ENCODE measurements at places on chromosomes 12 and 14. TPM values are rescaled to one million over a fixed set of nuclear protein-coding genes. Genes with fewer than 3 reads are reported as not detected.

- peaks cover 14% of the 10 kb centered on the region for H3K36me3 ChIP-seq
- no peak overlapping the region for H3K4me3 ChIP-seq
- H3K27me3 ChIP-seq, result no peaks in the 10 kb centered on the region
- no peaks in the 10 kb centered on the region for H3K4me1 ChIP-seq
Measured at GRCh38 chr12:66237505-66238175, 48.6 kb downstream of the IRAK3 start.

PPP4R4 gene
- total RNA-seq, result 5.3 TPM

CLEC1A gene
- total RNA-seq, result 7.8 TPM

RTRAF gene
- 156 TPM for total RNA-seq

DNA sequence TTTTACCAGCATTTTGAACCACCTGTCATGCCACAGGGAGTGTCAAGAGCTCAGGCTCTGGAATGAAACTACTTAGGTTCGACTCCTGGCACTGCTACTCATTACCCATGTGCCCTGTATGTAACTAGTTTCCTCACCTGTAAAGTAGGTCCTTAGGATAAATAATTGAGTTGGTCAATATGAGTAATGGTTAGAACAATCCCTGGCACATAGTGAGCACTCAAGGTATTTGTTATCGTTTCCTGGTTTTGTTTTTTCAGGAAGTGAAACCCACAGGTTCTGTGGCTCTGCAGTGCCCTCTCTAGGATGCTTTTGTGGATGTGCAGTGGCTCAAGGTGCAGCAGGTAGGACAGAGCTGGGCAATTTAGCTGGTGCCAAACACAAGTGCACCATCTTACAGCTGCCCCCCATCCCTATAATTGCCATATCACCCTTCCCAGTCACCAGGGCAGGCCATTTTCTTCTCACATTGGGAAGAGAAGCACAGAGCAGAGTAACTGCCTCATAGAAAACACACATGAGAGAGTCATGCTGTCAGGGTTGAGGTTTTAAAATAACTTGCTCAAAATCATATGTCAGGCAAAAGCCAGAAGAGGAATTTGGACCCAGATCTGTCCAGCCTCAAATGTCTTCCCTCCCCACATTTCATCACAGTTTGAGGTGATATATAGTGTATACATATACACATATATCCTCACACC, 297.5 kb downstream of the RPAP3 start:
- H3K27me3 ChIP-seq, result no peaks in the 10 kb centered on the region
- H3K4me3 ChIP-seq, result no peak overlapping the region
- H3K27ac ChIP-seq, result no peak overlapping the region
- no peaks in the 10 kb centered on the region for H3K36me3 ChIP-seq
- peaks cover 4% of the 10 kb centered on the region for H3K4me1 ChIP-seq
- DNase-seq, result no peak

CYP46A1 gene
- 2.5 TPM for total RNA-seq

DNA sequence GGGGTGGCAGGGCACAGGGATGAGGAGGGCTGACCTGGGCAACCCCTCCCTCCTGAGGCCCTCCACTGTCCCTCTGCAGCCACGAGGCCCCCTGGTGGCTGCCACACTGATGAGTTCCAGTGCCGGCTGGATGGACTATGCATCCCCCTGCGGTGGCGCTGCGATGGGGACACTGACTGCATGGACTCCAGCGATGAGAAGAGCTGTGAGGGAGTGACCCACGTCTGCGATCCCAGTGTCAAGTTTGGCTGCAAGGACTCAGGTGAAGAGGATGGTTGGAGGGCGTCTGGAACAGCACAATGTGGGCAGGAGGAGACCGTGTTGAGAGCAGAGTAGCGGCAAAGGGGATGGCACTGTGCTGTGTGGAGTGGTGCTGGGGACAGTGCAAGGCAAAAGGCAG, 25.7 kb upstream of the LRP1-AS start:
- no peak for DNase-seq
- H3K4me3 ChIP-seq, result no peak overlapping the region
- peaks cover 43% of the 10 kb centered on the region for H3K36me3 ChIP-seq

GRCh38 chr12:18749386-18749957, 11.6 kb downstream of the CAPZA3 start:
- H3K4me3 ChIP-seq, result no peak overlapping the region
- H3K27me3 ChIP-seq, result no peaks in the 10 kb centered on the region
- DNase-seq, result no peak
- no peak overlapping the region for H3K27ac ChIP-seq
- H3K36me3 ChIP-seq, result no peaks in the 10 kb centered on the region
- H3K4me1 ChIP-seq, result peaks cover 12% of the 10 kb centered on the region

- H3K36me3 ChIP-seq, result no peaks in the 10 kb centered on the region
- DNase-seq, result no peak
- no peak overlapping the region for H3K4me3 ChIP-seq
- H3K27ac ChIP-seq, result no peak overlapping the region
- peaks cover 8% of the 10 kb centered on the region for H3K4me1 ChIP-seq
Measured at GRCh38 chr12:98406378-98406777, 109.0 kb upstream of the TMPO start.

- no peaks in the 10 kb centered on the region for H3K4me1 ChIP-seq
- DNase-seq, result no peak
- H3K27ac ChIP-seq, result no peak overlapping the region
- H3K27me3 ChIP-seq, result no peaks in the 10 kb centered on the region
- no peak overlapping the region for H3K4me3 ChIP-seq
Measured at GRCh38 chr12:83027021-83027723, 340.5 kb downstream of the TMTC2 start.

DNA sequence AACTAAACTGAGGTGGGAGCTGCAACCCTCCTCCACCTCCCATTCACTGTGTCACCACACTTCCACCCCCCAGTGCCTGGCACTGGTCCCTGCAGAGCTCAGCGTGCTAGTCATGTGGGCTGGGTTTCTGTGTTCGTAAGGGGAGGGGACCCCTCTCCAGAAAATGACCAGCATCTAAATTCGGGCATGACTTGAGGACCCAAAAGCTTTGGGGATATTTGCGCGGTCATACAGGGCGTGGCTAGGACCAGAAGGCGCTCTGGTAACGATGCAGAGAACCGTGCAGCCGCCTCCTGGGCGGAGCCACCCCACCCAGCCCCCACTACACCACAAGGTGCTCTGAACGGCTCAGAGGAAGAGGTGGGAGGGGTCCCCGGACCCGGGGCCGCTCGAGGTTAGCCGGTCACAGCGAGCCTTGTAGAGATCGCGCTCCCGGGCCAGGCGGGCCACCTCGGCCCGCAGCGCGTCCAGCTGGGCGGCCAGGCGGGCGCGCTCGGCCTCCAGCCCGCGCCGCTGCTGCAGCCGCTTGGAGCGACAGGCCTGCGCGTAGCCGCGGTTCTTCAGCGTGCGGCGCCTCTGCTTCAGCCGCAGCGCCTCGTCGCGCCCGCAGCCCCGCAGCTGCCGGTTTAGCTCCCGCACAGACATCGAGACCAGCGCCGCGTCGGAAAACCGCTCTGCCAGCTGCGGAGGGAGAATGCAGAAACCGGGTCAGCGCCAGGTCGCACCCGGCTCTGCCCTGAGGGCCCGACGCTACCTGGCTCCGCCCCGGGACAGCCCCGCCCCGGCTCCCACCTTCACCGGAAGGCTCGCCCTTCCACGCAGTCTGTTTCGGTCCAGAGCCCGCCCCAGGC, 9.8 kb downstream of the CPNE6 start:
- peaks cover 9% of the 10 kb centered on the region for H3K4me1 ChIP-seq
- peak; percentile 42 for DNase-seq
- H3K27me3 ChIP-seq, result peaks cover 12% of the 10 kb centered on the region
- H3K27ac ChIP-seq, result no peak overlapping the region
- peak overlapping the region; percentile 49 for H3K4me3 ChIP-seq

IKZF4 gene
- 7.0 TPM for total RNA-seq

HSPB8 gene
- 49.1 TPM for total RNA-seq

- no peak for DNase-seq
- H3K27me3 ChIP-seq, result no peaks in the 10 kb centered on the region
- no peaks in the 10 kb centered on the region for H3K36me3 ChIP-seq
- H3K27ac ChIP-seq, result no peak overlapping the region
- no peaks in the 10 kb centered on the region for H3K4me1 ChIP-seq
- no peak overlapping the region for H3K4me3 ChIP-seq
Measured at GRCh38 chr14:86022031-86022629, 492.2 kb downstream of the FLRT2 start.

TAS2R10 gene
- 0.80 TPM for total RNA-seq

GRCh38 chr12:55469291-55469690, 647 bp downstream of the OR6C70 start:
- H3K27me3 ChIP-seq, result no peaks in the 10 kb centered on the region
- no peak overlapping the region for H3K4me3 ChIP-seq
- H3K36me3 ChIP-seq, result no peaks in the 10 kb centered on the region
- DNase-seq, result no peak
- H3K27ac ChIP-seq, result no peak overlapping the region

DNA sequence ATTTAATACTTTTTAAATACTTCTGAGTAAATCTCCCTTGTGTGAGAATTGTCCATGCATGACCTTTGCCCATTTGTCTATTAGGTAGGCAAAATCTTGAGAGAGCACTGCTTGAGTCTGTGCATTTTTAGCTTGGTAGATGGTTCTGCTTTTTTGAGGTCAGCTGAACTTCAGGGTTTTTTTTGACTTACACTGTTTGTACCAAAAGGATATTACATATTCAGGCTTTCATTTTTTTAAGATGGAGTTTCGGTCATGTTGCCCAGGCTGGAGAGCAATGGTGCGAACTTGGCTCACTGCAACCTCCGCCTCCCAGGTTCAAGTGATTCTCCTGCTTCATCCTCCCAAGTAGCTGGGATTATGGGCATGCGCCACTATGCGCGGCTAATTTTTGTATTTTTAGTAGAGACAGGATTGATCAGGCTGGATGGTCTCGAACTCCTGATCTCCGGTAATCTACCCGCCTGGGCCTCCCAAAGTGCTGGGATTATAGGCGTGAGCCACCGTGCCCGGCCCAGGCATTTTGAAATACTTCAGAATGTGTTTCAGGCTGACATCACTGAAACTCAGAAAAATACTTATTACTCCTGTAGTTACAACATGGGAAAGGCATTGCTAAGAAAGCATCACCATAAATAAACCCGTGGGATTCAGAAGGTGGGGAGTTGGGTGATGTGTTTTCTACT, 11.1 kb downstream of the RASSF3 start:
- H3K36me3 ChIP-seq, result no peaks in the 10 kb centered on the region
- peaks cover 25% of the 10 kb centered on the region for H3K4me1 ChIP-seq
- H3K4me3 ChIP-seq, result no peak overlapping the region
- H3K27ac ChIP-seq, result no peak overlapping the region
- H3K27me3 ChIP-seq, result no peaks in the 10 kb centered on the region

GZMH gene
- total RNA-seq, result 1.2 TPM

PTPRO gene
- total RNA-seq, result 11.7 TPM

TAS2R19 gene
- total RNA-seq, result 3.2 TPM

- no peaks in the 10 kb centered on the region for H3K36me3 ChIP-seq
- peak; percentile 75 for DNase-seq
- H3K27ac ChIP-seq, result no peak overlapping the region
- peaks cover 11% of the 10 kb centered on the region for H3K4me1 ChIP-seq
- peaks cover 10% of the 10 kb centered on the region for H3K27me3 ChIP-seq
- no peak overlapping the region for H3K4me3 ChIP-seq
Measured at GRCh38 chr12:125183187-125184067, 118.2 kb downstream of the AACS start.

DNA sequence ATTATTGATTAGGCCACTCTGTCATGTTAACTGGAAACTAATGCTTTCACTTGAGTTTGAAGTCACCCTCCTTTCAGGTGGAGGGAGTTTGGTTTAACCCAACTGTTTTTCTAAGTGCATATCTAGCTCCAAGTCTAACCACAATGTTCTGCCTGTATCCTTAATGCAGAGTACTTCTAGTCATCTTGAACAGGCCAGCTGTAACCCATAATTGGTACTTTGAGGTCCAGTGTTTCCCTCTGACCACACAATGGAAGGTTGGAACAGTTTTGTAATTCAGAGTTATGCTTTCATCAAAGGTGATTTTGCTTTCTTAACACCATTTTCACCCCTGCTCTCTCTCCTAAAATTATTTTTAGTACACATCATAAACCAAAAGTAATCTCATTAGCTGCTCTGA, 237.2 kb upstream of the DCN start:
- no peaks in the 10 kb centered on the region for H3K36me3 ChIP-seq
- no peak overlapping the region for H3K4me3 ChIP-seq
- H3K27me3 ChIP-seq, result no peaks in the 10 kb centered on the region
- peaks cover 19% of the 10 kb centered on the region for H3K4me1 ChIP-seq
- no peak overlapping the region for H3K27ac ChIP-seq

GRCh38 chr14:75279763-75280290, 1.2 kb downstream of the FOS start:
- H3K4me3 ChIP-seq, result peak overlapping the region; percentile 91
- no peak overlapping the region for H3K27ac ChIP-seq
- no peaks in the 10 kb centered on the region for H3K27me3 ChIP-seq
- peaks cover 17% of the 10 kb centered on the region for H3K36me3 ChIP-seq

VDR gene
- total RNA-seq, result 27.4 TPM

OAS2 gene
- total RNA-seq, result 25.9 TPM

GRCh38 chr12:121061831-121062230, 22.8 kb upstream of the OASL start:
- H3K36me3 ChIP-seq, result no peaks in the 10 kb centered on the region
- H3K4me1 ChIP-seq, result no peaks in the 10 kb centered on the region
- no peak overlapping the region for H3K27ac ChIP-seq
- H3K4me3 ChIP-seq, result no peak overlapping the region
- H3K27me3 ChIP-seq, result no peaks in the 10 kb centered on the region

SLC22A17 gene
- 27.3 TPM for total RNA-seq

GRCh38 chr12:88986056-88986455, 366.2 kb downstream of the DUSP6 start:
- H3K4me3 ChIP-seq, result no peak overlapping the region
- DNase-seq, result no peak
- H3K27ac ChIP-seq, result no peak overlapping the region
- no peaks in the 10 kb centered on the region for H3K4me1 ChIP-seq
- H3K27me3 ChIP-seq, result no peaks in the 10 kb centered on the region

OTX2 gene
- not detected for total RNA-seq

MYF5 gene
- total RNA-seq, result not detected

PARP2 gene
- total RNA-seq, result 17.7 TPM

DNA sequence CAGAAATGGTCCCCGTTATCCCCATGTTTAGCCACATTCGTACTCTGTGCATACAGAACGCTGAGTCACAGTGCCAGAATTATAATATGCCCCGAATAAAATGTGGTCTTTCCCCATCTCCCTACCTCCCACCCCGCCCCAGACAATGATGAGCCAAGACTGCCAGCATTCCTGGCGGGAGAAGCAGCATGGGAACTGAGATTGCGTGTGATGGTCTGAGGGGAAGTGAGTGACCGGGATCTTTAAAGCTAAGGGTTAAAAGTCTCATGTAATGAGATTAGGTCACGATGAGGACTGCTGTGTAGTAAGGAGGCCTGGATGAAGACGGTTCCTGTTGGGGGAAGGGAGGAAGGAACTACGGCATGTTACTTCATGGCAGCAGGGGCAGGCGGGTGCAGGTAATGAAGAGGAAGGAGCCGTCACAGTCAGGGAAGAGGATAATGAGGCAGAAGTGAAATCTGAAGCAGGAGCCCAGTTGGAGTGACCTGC, 243.3 kb upstream of the FKBP4 start:
- peaks cover 7% of the 10 kb centered on the region for H3K36me3 ChIP-seq
- DNase-seq, result no peak
- no peak overlapping the region for H3K27ac ChIP-seq
- no peaks in the 10 kb centered on the region for H3K27me3 ChIP-seq
- no peak overlapping the region for H3K4me3 ChIP-seq

Measured in lung (tissue), 17 donors.